ENCODE measurements at places on chromosomes 16 and 17.

GRCh38 chr17:10048629-10049350, 143.7 kb upstream of the RCVRN start:
- DNase-seq, result no peak

- peak; percentile 73 for DNase-seq
Observed at GRCh38 chr17:40903129-40903847, 18.2 kb upstream of the KRT20 start.

GRCh38 chr16:56998861-56999260, 9.5 kb downstream of the NLRC5 start:
- DNase-seq, result no peak

DNA sequence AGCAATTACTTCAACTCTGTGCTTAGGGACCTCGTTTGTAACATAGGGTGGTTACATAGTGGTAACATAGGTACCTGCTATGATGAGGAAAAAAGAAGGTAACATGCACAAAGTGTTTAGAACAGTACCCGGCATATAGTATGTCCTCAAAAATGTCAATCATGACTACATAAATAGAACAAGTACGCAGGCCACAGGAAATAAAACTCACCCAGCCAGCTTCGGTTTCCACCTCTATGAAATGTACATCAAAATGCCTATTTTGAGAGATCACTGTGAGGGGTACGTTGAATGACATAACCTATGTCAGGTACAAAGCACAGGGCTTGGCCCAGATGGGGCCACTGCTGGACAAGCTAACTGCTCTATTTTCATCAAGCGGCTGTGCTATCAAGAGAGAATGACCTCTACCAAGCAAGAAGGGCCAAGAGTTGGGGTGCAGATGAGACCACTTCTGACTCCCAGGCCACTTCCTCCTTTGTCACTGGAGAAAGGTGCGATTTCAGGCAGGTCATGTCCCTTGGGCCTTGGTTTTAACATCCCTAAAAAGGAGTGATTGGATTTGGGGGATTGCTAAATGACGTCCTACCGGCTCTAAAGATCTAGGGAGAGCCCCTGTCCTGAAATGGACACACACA, 45.4 kb downstream of the WSB1 start:
- DNase-seq, result no peak

GRCh38 chr16:85330694-85331188, 218.5 kb upstream of the CIBAR2 start:
- DNase-seq, result peak; percentile 63

- DNase-seq, result no peak
Observed at GRCh38 chr17:35023538-35023937, 40.0 kb downstream of the RFFL start.

- no peak for DNase-seq
Observed at GRCh38 chr17:76381633-76382350, 2.6 kb upstream of the SPHK1 start.

DNA sequence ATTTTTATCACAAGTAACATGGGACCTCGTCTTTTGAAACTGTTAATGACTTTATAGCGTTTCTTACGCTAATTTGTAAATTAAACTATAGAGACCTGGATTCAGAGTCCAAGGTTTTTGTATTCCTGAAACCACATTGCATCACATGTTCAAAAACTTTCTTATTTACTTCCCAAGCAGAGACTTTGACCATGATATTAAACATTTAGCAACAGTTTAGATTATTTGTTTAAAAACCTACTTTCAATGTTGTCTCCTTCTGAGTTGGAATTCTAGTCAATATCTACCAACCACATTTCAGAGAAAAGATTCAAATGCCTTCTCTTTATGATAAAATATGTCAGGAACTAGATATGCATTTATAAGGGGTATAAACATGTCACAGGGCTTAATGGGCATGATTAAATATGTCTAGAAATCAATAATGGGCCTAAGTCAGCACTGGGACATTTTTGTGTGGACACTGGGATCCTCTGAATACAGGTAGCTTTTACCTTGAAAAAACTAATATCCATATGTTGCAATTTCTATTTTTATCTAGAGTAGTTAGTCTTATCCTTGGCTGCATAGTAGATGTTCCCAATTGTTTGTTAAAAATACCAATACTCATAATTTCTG, 6.3 kb upstream of the APOH start:
- DNase-seq, result no peak

DNA sequence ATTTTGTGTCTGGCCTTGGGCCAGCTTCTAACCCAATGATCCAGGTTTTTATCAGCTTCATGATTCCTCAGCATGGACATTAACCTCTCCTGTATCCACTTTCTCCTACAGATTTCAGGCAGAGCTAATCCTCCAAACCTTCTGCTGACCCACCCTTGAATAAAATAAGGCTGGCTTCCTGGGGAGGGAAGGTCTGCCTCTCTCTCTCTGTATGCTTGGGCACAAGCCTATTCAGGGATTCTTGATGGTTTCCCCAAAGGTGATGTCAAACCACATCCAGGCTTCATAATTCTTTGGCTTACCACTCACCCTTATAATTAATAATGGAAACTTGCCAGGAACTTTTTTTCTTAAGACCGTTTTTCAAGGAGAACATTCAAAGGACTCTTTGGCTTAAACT, 240.1 kb downstream of the UTP18 start:
- DNase-seq, result no peak

DNA sequence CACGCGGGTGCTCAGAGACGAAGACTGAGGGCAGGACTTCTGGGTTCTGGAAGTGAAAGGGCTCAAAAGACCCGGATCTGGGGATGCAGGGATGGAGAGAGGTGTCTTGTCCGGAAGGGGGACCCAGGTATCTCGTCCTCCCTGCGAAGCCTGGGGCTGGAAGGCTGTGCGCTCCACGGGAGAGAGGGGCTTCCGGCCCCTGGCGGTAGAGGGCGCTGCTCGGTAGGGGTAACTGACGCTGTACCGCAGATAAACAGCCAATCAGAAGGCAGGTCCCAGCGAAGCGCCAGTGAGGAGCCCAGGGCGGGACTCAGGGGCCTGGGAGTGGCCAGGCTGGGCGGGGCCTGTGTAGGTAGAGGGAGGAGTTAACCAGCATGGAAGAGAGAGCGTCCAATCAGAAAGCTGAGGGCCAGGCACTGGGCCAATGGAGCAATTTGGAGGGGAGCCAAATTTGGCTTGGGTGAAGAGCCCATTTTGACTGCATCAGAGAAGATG, 804 bp downstream of the TGFB1I1 start:
- DNase-seq, result peak; percentile 33

GRCh38 chr17:4972752-4973151, 5.1 kb upstream of the SPAG7 start:
- no peak for DNase-seq

GRCh38 chr16:57084257-57084770, 8.1 kb upstream of the CPNE2 start:
- peak; percentile 80 for DNase-seq

GRCh38 chr16:22220069-22220440, 14.0 kb downstream of the EEF2K start:
- DNase-seq, result no peak

DNA sequence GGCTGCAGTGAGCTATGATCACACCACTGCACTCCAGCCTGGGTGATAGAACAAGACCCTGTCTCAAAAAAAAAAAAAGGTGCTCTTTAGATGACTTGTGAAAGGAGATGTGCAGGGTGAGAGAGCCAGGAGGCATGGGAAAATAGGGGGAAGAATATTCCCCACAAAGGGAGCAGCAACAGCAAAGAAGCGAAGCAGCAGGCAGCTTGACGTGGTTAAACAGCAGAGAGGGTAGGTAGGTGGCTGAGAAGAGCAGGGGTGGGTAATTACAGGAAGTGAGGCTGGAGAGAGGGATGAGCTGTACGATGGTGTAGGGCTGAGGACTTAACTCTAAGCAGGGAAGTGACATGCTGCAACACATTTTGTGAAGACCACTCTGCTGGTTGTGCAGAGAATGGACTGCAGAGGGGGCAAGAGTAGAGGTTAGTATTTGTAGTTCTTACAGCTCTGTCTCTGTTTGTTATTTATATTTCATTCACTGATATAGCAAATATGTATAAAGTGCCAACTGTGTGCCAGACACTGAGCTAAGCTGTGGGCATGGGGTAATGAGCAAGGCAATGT, 1.6 kb downstream of the HEATR3 start:
- peak; percentile 26 for DNase-seq

DNA sequence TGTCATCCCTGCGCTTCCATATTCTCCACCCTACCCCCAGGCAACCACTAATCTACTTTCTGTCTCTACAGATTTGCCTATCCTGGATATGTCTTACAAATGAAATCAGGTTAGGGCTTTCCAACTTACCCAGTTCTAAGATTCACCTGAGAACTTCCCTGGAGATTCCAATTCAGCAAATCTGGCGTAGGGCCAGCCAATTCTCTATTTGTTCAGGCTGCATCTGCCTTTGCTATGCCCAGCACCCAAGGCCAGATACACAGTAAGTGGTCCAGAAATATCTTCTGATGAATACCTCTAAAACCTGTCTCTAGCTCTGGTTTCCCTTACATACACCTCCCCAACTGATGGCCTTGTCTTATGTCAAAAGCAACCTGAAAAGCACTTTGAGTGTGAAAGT, 10.4 kb upstream of the CTCF start:
- DNase-seq, result no peak

- DNase-seq, result no peak
Observed at GRCh38 chr17:40068917-40069750, 6.4 kb downstream of the THRA start.

- no peak for DNase-seq
Observed at GRCh38 chr16:22815863-22816262, 1.9 kb downstream of the HS3ST2 start.

DNA sequence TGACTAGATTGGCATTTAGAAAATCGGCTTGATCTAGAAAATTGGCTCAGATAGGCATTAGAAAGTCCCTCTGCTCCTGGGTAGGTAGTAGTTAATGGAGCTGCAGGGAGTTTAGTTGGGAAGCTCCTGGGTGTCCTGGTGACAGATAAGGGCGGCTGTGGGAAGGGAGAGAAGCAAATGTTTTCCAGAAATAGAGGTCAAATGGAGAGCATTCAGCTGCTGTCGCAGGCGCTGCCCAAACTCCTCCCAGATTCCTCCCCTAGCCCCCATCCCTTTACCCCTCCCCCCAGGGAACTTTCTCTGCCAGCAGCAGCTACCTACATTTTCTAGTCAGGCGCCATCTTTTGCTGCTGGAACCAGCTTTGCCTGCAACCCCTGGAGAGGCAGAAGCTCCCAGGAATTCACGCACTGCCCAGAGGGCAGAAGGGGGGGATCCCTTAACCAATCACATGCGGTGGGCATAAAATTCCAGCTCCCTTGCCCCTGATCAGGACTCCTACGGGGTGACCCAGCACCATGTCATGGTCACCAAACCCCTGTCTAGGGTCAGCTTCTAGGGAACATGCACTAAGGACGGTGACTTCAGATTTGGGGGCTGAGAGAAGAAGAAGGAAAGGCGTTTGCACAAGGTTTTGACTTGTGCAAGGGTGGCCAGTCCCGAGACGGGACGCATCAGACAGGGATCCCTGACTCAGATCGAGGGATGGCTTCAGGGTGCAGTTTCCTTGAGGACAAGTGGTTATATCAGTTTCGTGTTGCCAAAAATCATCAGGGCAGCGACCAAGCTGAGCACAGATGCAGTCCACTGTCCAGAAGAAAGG, 43.8 kb downstream of the SOCS1 start:
- DNase-seq, result peak; percentile 19

GRCh38 chr16:56075732-56076388, 115.4 kb upstream of the GNAO1 start:
- no peak for DNase-seq

DNA sequence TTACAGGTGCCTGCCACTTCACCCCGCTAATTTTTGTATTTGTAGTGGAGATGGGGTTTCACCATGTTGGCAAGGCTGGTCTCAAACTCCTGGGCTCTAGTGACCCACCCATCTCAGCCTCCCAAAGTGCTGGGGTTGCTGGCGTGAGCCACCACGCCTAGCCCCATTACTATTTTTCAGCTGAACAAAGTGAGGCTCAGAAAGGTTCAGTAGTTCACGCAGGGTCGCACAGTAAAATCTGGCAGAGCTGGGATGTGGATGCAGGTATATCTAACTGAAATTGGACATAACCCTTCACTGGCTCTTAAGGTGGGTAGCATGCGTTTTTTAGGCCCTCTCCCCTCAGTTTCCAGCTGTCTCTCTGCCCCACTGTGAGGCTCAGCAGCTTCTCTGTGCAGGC, 7.2 kb downstream of the AQP8 start:
- DNase-seq, result no peak

DNA sequence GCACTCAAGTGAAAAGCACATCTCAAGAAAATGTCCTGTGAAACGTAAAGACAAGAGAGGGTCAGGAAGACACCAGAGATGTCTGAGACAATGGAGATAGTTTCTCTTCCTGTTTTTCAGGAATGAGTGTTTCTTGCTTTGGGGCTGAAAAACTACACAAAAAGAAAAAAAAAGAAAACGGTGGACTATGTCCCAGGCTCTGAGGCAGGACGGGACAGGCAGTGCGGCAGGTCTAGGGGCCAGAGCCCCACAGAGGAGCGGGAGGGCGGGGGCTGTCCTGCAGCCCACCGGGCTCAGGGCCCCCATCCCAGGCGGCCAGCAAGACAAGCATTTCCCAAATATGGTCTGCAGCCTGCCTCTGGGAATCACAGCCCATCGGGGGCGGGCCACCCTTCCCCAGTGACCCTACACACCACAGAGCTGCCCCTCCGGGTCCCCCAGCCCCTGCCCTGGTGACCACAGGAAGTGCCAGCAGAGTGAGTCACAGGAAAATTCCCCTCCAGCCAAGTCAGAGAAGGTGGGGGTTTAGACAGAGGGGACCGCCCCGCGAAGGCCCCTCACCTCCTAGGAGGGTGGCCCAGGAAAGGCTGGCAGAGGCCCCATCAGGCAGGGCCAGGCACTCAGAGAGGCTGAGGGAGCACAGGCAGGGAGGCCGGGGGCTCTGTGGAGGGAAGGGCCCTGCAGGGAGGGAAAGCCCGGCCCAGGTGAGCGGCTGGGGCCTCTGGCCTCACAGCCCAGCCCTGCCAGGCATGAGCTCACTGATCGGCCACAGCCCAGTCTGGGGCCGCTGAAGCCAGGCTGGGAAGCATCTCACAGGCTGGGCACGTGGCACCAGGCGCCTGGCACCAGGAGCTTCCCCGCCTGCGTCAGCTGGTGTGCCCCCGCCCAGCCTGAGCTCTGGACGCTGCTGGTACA, 6.3 kb downstream of the BCAR1 start:
- DNase-seq, result peak; percentile 77

DNA sequence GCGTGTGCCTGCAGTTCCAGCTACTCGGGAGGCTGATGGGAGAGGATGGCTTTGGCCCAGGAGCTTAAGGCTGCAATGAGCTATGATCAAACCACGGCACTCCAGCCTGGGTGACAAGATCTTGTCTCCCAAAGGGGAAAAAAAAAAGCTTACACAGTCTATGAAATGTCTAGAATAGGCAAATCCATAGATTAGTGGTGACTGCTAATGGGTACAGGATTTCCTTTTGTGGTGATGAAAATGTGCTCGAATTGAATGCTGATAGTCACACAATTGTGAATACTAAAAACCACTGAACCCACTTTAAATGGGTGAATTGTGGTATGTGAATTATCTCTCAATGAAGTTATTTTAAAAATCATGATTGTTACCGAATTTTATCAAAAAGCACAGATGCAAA, 14.9 kb downstream of the USP7 start:
- DNase-seq, result no peak

GRCh38 chr17:7404737-7405349, 946 bp upstream of the TMEM256 start:
- peak; percentile 42 for DNase-seq

- DNase-seq, result no peak
Observed at GRCh38 chr16:19871721-19872120, 12.9 kb downstream of the GPRC5B start.

GRCh38 chr17:21272881-21273792, 11.4 kb upstream of the MAP2K3 start:
- DNase-seq, result no peak

Data from trophoblast cell (in vitro differentiated cells and primary cell).